Jurkat, Clone E6-1 (cell line): ENCODE measurements at places on chromosomes 1 and 21.

- DNase-seq: no peak
Measured at GRCh38 chr1:191279266-191279800, 801.7 kb upstream of the BRINP3 start.

DNA sequence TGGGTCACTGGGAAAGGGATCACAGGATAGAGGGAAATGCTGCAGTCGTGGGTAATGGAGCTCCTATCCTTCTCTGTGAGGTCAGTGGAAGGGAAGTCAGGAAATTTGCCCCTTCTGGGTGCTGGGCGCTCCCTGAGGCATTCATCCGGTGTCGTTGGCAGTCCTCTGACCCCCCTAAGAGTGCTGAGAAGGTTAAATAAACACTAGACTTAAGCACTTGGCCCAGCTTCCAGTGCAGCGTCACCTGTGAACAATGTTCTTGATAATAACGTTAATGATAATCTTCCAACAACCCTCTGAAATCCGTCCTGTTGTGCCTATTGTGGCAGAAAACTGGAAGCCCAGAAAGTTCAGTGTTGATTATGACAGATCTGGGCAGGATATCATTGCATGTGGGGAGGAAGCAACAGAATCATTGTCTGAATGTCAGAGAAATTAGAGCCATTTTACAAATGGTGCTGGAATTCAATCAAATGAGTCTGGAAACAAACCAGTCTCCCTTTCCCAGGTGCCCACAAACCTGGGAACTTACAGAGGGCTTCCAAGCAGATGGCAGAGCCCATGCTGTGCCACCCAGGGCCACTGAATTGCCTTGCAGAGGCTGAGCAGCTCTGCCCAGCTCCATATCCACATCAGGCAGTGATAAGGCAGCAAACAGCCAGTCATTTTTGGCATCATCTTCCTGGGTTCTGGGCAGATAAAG, 216.8 kb downstream of the KAZN start:
- no peak for DNase-seq

GRCh38 chr1:41853907-41854306, 64.8 kb downstream of the HIVEP3 start:
- no peak for DNase-seq

DNA sequence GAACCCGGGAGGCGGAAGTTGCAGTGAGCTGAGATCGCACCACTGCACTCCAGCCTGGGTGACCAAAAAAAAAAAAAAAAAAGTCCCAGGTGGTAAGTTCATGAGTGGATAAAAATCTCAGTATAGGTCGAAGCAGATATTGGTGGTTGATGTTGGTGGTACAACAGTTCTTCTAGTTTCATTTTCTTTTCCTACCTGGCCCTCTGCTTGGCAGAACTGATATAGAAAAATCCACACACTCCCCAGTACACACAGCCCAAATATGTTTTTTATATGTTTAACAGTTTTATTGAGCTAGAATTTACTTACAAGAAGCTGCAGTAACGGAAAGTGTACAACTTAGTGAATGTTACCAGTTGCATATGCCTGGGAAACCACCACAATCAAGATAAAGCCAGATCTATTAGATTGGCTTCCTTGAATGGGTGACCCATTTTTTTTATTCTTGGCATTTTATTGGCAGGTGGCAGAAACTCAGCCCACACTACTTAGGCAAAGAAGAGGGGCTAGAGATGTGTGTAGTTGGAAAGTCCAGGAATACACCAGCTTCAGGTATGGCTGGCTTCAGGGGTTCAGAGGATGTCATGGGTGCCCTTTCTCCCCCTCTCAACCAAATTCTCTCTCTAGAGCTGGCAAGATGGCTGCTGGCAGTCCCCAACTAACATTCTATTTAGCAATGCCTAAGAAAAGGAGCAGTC, 118.3 kb upstream of the SLC25A33 start:
- peak; percentile 63 for DNase-seq

DNA sequence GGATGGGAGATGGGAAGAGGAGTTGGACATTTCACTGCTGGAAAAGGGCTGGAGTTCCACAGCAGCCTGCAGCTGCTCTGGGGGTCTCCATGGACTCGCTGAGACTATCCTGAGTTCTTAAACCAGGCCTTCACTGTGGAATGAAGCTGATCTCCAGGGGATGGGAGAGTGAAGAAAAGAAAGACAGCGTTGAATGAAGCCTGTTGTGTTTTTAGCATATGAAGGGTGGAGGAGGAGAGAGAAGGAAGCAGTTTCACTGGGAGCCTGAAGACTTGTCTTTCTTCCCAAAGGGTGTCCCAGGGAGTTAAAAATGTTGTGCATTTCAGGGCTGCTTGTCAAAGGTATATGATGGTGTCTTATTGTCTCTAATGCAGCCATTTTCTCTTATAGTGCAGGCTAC, 9.2 kb downstream of the ROR1 start:
- no peak for DNase-seq

- DNase-seq: no peak
Measured at GRCh38 chr21:15586752-15587427, 142.9 kb upstream of the USP25 start.

GRCh38 chr1:203481196-203481595, 5.6 kb downstream of the PRELP start:
- DNase-seq: no peak
